ENCODE measurements at places on chromosomes 4 and X.

GRCh38 chrX:35809781-35810180, 11.6 kb downstream of the MAGEB16 start:
- DNase-seq: no peak

DNA sequence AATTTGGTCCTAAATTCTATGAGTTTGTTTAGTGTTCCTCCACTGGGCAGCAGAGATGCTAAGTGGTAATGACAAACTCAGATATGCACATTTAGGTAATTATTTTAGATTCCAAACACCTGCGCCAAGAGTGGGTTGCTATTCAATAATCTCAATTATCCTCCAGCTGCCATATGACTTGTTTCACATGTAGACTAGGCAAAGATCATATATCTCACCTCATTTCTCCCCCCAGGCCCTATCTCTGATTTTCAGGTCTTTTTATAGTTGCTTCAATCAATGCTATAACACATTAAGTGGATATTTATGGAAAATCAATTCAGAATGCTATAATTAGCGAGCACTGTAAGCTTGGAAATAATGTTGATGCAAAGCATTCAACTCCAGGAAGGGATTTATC, 217.6 kb downstream of the KCTD8 start:
- DNase-seq: peak; percentile 55

GRCh38 chr4:85669204-85669603, 194.3 kb downstream of the ARHGAP24 start:
- DNase-seq: no peak

- no peak for DNase-seq
Measured at GRCh38 chr4:136664988-136665387, 867.3 kb downstream of the PCDH18 start.

- DNase-seq: no peak
Measured at GRCh38 chr4:8294775-8295174, 25.2 kb downstream of the HTRA3 start.

DNA sequence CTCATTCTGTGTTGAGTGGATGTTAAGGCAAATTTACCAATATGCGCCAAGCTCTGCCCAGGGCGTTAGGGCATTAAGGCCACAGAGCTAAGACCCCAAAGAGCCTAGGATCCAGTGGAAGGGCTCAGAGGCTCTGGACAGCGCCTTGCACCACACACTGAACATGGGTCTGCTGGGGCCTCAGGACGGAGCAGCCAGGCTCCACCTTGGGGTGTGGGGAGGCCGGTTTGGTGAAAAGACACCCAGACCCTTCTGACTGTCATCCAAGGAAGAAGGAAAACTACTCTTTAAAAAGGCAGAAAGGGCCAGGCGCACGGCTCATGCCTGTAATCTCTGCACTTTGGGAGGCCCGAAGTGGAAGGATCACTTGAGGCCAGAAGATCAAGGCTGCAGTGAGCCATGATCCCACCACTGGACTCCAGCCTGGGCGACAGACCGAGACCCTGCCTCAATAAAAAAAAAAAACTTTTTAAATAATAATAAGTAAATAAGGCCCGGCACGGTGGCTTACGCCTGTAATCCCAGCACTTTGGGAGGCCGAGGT, 1.3 kb upstream of the MRFAP1 start:
- DNase-seq: no peak

All from spinal cord (tissue), 10 donors.